ENCODE measurements at places on chromosomes 2 and 18.
A peak's percentile ranks its signal among the peaks of the same experiment; 100 is the strongest.

- DNase-seq, result no peak
Measured at GRCh38 chr2:10001586-10001985, 41.8 kb upstream of the KLF11 start.

GRCh38 chr2:200305797-200306195, 697 bp upstream of the SPATS2L start:
- DNase-seq, result peak; percentile 18

DNA sequence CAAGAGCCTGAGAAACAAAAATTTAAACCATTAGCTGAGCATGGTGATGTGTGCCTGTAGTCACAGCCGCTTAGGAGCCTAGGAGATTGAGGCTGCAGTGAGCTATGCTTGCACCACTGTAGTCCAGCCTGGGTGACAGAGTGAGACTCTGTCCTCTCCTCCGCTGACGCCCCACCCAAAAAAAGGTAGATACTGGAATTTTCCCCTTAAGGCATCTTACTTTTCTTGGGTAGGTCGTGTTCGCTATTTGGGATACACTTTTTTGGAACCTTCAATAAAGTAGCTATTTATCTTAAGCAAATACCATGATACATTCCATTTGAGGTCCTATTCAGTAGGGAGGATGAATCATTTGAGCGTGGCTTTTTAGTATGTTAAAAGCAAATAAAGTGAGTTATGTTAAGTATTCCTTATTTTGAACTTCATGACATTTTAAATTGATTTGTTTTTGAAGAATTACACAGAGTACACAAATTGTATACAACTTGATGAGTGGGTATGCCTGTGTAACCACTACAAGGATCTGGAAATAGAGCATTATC, 38.7 kb downstream of the RALBP1 start:
- no peak for DNase-seq

DNA sequence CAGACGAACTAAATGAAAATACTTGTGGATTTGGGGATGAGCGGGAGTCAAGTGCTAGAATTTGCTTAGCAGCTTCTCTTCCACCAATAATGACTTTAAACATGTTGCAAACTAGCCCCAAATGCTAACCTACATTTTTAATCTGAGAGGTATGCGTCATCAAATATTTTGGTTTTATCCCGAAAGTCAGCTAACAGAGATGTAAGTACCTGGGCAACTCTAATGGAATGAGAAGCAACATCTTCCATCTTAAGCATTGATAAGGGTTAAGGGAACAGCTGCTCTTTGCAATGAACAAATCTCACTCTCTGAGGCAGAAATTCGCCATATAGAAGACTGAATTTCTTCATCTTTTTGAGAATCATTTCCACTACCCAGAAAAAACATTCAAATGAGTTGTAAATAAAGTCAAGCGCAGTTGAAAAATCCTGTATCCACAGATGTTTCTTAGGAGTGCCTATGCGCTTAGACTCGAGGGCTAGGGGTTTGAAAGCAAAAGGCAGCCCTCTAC, 926 bp upstream of the YPEL5 start:
- no peak for DNase-seq

GRCh38 chr2:183117226-183117625, 7.0 kb upstream of the NUP35 start:
- DNase-seq, result no peak

DNA sequence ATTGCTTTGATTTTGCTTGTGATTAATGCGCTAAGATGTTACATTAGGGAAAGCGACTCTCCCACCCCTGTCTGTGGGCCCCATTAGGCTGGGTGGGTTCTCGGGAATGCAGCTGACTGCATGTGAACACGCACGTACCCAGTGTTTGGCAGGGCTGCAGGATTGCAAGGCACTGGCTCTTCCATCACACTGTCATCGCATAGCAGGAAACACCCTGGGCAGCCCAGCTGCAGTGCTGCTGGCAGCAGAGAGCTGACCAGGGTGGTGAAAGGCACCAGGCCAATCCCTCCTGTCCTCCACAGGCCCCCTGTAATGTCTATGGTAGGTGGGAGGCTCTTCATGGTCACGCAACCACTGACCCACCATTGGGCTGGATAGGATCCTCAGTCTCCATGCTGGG, 34.4 kb upstream of the FZD7 start:
- DNase-seq, result no peak

GRCh38 chr2:200243441-200243840, 63.1 kb upstream of the SPATS2L start:
- DNase-seq, result no peak

DNA sequence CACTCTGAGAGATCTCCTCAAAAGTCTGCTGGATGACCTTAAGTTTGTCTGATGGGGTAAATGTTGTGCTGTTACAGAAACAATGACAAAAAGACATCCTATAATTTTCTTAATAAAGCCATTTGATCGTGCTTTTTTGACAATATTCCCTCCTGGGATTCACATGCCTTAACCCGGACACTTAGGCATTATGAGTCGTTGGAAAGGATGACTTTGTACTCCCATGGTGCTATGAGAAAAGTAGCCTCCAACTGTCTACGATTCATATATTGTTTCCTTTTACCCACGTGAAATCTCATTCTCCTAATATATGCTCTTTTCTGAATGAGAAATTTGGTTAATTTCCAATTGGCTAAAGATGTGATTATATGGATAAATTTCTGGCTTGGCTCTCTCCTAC, 6.1 kb upstream of the MPP4 start:
- no peak for DNase-seq

DNA sequence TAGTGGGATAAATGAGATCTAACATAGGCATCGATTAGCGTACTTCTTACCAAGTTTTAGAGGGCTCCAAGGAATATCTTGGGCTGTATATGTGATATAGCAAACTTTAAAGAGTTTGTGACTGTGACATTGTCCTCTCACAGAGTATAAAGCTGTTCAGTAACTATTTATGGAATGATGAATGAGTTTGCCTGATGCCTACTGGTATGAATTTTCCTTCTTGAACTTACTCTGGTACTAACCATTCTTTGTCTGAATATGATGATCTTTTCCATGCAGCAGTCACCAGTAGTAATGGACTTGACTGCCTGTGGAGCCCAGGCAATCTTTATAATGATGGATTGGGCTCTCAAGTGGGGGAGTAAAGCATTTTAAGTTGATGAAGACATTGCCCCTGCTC, 120.5 kb downstream of the PARD3B start:
- DNase-seq, result no peak

- no peak for DNase-seq
Measured at GRCh38 chr2:239559417-239560261, 158.8 kb upstream of the HDAC4 start.

- DNase-seq, result no peak
Measured at GRCh38 chr2:55879976-55880375, 43.6 kb downstream of the EFEMP1 start.

GRCh38 chr2:172181840-172182239, 79.1 kb upstream of the DLX2 start:
- no peak for DNase-seq

GRCh38 chr2:204277226-204277625, 268.0 kb upstream of the PARD3B start:
- no peak for DNase-seq

- DNase-seq, result no peak
Measured at GRCh38 chr2:143629340-143629739, 500.1 kb downstream of the ARHGAP15 start.

- no peak for DNase-seq
Measured at GRCh38 chr2:1781291-1782080, 37.2 kb upstream of the PXDN start.

GRCh38 chr2:187136646-187137045, 287.7 kb upstream of the ZSWIM2 start:
- DNase-seq, result no peak

DNA sequence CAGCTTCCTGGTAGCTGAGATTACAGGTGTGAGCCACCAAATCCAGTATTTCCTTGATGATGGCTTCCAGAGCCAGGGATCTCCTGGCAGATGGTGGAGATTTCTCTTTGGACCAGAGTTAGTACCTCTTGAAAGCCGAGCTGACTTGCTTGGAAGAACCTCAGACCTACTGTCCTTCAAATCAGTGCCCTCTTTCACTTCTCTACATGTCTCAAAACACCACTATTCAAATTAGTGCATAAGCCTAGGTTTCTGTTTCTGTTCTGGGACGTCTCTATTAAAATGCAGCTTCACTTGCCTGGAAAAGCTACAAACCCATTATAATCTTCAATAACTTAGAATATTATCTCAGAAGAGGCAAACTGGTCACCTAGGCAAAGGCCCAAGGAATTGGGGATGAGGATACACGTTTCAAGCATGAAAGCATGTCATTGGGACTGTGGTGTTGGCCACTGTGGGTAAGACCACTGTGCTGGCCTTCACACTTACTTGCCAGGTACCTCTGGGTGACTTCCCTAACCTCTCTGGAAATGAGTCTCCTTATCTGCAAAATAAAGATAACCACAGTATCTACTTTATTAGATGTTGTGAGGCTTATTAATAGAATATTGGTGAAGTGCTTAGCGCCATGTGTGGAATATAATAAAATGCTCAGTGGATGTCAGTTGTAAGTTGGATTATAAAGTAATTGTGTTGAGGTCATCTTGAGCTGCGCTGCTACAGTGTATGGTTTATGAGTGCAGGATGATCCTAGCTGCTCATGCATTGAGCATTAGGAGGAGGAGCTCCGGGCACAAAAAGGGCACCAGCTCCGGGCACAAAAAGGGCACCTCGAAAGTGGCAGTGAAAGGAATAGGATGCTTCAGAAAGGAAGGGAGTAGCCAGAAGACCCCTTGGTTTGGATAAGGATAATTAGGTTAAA, 84.5 kb downstream of the DOCK10 start:
- peak; percentile 46 for DNase-seq

DNA sequence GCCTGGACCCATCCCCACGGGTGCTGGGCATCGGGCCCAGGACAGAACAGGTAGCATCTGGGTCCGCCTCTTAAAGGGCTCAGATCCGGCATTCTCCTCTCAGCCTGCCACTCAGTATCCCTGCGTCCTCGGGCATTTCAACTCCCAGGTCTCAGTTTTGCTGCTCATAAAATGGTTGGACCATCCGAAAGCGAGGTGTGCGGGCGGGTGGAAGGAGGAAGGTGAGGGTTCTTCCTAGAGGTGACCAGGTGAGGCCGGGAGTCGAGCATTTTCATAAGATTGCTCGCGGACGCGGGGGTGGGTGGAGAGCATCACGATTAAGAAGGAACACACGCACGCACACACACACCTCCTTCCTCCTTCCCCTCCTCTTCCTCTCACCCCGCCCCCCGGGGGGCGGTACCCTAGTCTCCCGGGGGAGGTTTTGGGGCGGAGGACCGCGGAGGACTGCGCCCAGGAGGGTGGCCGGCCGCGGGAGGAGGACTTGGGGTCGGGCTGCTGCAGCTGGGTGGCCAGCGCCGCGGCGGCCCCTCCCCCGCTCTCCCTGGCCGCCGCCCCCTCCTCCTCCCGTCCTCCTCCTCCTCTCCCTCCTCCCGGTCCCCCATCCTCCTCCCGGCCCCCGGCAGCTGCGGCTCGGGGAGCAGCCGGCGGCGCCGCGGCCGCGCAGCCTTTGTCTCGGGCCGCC, 97.9 kb upstream of the GPR45 start:
- DNase-seq, result no peak

GRCh38 chr2:19461504-19462255, 103.3 kb upstream of the OSR1 start:
- no peak for DNase-seq

DNA sequence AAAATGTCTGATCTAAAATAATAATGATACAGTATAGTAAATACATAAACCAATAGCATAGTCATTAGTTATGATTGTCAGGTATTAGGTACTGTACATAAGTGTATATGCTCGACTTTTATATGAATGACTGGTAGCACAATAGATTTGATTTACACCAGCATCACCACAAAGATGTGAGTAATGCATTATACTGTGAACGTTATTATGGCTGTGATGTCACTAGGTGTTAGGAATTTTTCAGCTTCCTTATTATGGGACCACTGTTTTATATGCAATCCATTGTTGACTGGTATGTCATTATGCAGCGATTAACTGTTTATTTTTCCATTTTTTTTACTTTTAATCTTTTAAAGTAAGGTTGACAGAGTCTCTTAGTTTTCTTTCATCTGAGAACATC, 23.7 kb downstream of the ATP9B start:
- no peak for DNase-seq

DNA sequence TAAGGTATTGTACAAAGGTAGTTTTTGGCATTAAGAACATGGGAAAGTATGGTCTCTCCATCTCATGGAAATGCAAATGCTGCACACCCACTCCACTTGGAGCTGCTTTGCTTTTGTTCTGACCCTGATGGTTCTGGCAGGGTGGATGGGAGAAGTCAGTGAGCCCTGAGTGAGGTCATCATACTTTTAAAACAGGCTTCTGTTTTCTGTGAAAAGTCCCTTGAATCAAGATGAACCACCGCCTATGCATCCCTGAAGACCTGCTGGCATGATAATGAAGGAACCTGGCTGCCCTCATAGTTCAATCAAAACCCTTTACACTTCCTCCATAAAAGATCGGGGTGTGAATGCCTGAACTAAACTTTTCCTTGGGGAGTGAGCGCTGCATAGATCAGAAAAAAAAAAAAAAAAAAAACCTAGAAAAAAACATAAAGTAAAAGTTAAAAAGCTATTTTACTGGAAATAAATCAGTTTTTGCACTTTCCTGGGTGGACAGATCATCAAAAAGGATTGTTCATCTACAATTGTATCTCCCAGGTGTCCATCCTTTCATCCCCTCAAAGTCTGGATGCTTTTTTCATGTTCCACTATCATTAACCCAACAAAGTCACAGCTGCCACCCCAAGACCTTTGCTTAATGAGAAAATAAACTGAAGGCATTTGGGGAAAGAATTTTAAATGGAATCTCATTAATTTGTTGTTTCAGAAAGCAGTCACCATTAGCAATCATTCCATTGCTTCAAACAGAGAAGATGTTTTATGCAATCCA, 728.1 kb upstream of the DDX18 start:
- DNase-seq, result no peak

GRCh38 chr2:221429741-221430491, 142.2 kb downstream of the EPHA4 start:
- no peak for DNase-seq

DNA sequence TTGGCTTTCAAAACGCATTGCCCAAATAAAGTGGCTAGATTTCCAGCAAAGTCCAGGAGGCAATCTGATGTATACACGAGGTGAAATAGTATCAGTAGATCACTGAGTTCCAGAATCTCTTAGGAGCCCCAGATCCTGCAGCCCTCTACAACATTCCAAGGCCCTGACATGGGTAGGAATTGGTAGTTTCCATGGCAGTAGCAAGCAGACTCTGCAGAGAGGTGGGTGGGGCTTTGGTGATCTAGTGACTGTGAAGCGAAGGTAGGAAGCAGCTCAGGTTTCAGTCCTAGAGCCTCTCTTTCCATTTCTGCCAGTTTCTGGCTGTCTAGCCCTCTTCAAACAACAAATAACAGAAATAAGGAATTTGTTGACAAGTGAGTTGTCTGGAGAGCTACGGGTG, 13.8 kb upstream of the SGPP2 start:
- DNase-seq, result no peak

DNA sequence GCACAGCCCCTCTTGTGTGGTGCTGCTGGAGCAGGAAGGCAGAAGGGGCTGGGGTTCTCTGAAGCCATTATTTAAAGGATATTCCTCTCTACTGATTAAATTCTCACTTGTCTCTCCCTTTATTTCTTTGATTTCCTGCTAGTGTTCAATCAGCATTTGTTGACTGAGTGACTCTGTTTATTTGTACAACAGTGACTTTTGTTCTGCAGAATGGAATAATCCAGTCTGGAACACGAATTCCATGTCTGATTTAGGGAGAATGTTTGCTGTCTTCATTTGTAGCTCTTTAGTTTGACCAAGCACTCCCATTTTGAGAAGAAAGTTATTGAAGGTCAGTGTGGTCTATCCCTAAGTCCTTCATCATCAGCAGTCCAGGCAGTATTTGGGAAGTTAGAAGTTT, 141.2 kb downstream of the SETBP1 start:
- DNase-seq, result no peak
